ENCODE measurements at places on chromosomes 1 and 21. TPM values are rescaled to one million over a fixed set of nuclear protein-coding genes. Genes with fewer than 3 reads are reported as not detected.

Gene ZNF648
- not detected for total RNA-seq

Gene C1orf210
- not detected for total RNA-seq

Gene LEFTY2
- not detected for total RNA-seq

Gene DCDC2B
- not detected for total RNA-seq

Gene MYOC
- total RNA-seq, result 0.36 TPM

Gene C1orf87
- total RNA-seq, result not detected

Gene CD53
- total RNA-seq, result not detected

Gene ADAMTS1
- 284 TPM for total RNA-seq

Gene UBE2J2
- 19.9 TPM for total RNA-seq

Gene SMCP
- not detected for total RNA-seq

Gene LIN28A
- not detected for total RNA-seq

Gene OR2L3
- total RNA-seq, result not detected

Gene OR6K3
- not detected for total RNA-seq

Gene FCRLB
- total RNA-seq, result 3.0 TPM

Gene IGSF5
- total RNA-seq, result not detected

Gene RGSL1
- total RNA-seq, result not detected

Gene FAM72C
- not detected for total RNA-seq

Gene SRRM1
- 74.3 TPM for total RNA-seq

Gene RNPC3
- total RNA-seq, result 31.5 TPM
